ENCODE measurements at places on chromosomes 4 and X.
A peak's percentile ranks its signal among the peaks of the same experiment; 100 is the strongest.

GRCh38 chr4:14008494-14008893, 381.0 kb upstream of the BOD1L1 start:
- DNase-seq, result no peak

DNA sequence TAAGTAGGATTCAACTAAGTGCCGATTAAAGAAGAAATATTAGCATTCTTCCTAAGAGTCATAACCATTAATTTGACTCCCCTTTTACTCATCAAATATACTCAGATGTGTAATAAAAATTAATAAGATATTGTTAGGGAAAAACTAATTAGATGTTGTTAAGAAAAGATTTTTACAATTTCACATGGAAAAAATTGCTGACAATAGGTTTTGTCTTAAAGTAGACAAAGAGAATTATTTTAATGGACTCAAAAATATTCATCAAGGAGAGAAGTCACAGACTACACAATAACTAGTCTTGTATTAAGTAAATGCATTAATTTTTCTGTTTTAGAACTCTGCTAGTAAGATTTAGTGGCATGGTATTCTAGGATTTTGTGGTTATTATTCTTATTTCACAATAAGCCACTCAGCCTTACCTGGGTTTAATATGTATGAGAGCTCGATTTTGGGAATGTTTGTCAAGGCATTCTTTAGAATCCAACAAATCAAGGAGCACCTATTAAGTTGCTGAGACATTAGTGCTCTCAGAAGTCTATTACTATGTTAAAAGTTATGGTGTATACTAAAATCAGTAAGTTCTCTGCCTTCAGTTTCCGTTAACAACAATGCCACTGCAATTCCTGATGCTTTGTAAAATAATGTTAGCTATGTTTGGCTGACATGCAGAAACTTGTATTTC, 110.2 kb upstream of the UGT8 start:
- DNase-seq, result no peak

- DNase-seq, result no peak
These were observed 487 bp downstream of the TBCK start for GRCh38 chr4:106315476-106315967.

- no peak for DNase-seq
These were observed 104.1 kb downstream of the PHOX2B start for GRCh38 chr4:41644288-41644914.

DNA sequence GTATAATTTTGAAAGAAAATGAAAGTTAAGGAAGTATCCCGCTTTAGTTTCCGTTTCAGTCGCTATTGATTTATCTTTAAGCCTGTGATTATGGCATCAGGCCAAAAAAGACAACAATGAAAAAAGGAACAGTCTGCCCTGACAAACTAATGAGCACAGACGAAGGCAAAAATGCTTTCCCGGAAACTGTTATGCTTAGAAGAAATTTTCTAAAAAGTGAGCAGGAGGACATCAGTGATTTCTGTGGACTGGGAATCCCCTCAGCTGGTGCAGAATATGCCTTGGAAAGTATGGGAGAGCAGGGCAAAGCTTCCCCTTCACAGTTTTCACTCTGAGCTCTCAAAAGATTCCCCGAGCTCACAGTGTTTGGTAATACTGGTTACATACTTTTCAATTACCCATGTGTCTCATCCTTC, 5.1 kb upstream of the CXCL10 start:
- no peak for DNase-seq

GRCh38 chr4:133565379-133565778, 416.3 kb downstream of the PCDH10 start:
- no peak for DNase-seq

DNA sequence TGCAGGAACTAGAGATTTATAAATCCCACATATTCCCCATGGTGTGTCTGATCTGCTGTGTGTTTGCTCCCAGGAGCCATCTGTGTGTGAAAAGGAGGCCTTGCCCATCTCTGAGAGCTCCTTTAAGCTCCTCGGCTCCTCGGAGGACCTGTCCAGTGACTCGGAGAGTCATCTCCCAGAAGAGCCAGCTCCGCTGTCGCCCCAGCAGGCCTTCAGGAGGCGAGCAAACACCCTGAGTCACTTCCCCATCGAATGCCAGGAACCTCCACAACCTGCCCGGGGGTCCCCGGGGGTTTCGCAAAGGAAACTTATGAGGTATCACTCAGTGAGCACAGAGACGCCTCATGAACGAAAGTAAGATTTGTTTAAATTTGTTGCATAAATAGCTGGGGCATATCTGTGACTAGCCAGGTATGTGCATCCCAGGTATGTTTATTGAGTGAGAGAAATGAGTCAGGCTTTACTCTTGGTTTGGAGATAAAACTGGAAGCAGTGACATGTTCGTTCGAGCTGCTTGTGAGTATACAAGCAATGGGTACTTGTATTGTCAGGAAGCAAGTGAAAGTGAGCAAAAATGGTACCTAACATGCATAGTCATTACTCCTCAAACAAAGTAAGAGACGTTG, 89.5 kb downstream of the PTTG2 start:
- no peak for DNase-seq

DNA sequence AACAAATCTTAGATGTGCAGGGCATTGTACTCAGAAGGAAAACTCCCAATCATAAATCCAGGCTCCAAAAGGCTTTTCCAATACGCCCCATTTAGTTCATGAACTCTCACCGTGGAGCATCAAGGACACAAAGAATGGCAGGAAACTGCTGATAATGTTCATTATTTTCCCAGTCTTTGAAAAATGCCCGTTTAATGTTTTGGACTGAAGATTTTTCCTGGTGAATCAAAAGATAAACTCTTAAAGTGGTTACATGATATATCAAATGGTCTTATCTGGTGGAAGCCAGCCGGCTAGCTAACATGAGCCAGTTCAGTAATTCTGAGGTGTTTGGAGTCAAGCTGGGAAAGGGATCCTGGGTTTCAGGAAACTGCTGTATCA, 62.1 kb upstream of the AP1S2 start:
- no peak for DNase-seq

DNA sequence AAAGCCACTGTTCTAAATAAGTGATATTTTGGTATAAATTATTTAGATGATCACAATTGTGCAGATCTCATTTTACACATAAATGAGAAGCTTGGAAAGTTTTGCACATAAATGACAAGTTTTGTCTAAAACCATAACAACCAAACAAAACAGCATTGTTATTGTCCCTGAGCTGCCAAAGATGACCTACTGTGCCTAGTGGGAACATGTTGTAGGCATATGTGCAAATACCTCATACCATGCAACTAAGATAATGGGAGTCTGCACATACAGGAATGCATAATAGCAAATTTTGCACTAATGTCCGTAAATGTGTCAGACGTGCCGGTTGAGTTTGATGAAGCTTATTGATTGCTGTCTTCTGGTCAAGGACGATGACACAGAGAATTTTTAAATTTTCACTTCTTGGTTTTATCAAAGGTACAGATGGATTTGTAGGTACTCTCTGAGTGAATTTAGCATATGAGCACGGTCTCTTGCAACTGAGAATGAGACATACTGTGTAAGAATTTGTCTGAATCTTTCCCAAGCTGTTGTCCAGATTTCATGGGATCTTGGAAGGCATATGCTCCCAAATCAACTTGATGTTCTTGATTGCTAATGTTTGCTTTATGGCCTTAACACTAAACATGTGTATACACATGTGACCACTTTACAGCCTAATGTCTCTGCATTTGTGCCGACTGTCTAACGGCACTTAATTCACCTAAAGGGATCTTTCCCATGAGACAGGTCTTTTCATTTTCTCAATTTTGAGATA, 1133.5 kb downstream of the FAT4 start:
- no peak for DNase-seq

DNA sequence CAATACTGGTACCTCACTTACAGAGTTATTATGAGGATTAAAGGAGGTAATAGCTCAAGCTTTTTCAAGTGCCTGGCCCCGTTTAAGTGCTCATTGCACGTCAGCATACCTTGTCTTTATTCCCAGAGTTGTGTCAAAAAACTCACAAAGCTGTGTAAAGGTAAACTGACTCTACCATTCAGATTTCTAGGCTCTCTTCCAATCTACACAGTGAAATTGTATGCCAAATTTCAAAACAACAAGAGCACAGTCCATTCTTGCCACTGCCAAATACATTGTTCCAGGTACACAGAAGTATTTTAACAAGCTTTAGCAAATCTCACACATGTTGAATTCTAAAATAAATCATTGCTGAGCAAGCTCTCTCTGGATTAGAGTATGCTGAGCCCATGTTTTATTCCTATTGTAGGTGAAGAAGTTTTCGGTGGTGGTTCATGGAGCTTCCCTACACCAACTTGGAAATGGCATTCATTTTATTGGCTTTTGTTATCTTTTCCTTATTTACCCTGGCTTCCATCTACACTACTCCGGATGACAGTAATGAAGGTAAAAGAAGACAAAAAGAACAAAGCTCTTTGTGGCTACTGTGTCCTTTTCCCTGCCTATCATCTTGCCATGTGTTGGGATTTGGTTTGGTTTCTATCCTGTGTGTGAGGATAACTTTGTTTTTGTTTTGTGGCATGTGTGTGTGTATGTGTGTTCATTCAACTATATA, 16.2 kb downstream of the SMIM31 start:
- no peak for DNase-seq

DNA sequence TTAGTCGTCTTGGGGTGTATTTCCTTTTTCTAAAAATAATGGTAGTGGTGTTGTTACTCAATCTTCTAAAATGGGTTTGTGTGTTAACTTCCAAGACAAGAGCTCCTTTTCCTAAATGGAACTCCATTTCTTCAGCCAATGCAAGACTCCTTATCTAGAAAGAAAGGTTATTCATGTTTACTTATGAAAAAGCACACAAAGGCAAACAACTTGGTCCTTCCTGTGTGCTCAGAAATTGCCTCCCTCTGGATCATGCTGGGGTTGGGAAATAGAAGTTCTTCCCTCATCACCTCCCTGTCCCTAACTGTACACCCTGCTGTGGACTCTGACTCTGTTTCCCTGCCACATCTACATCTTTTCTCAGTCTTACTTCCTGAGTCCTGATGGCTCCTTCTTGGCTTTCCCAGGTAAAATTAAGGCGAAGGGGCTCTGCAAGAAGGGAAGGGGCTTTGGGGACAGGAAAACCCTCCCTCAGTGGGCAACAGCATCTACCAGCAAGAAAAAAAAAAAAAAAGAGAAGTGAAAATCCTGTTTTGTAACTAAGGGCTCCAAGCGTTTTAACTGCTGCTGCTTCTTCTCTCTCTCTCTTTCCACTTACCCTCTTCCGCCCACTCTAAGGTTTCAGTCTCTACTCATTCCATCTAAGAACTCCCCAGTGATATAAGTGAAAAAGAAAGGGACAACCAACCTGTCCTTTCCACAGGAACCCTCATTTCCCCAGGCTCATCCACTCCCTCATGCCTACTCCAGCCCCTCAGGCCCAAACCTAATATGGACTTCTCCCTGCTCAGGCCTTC, 19.8 kb upstream of the TASL start:
- no peak for DNase-seq

- DNase-seq, result no peak
These were observed 114.3 kb downstream of the ELOVL6 start for GRCh38 chr4:110084154-110084553.

GRCh38 chrX:155873188-155873587, 8.0 kb upstream of the VAMP7 start:
- DNase-seq, result no peak

GRCh38 chrX:153378607-153379006, 22.5 kb downstream of the PNMA6E start:
- DNase-seq, result no peak

GRCh38 chr4:19910861-19911525, 340.7 kb upstream of the SLIT2 start:
- DNase-seq, result no peak

- no peak for DNase-seq
These were observed 8.3 kb downstream of the IL21 start for GRCh38 chr4:122612540-122612939.

GRCh38 chrX:35773958-35774564, 24.1 kb upstream of the MAGEB16 start:
- DNase-seq, result no peak

DNA sequence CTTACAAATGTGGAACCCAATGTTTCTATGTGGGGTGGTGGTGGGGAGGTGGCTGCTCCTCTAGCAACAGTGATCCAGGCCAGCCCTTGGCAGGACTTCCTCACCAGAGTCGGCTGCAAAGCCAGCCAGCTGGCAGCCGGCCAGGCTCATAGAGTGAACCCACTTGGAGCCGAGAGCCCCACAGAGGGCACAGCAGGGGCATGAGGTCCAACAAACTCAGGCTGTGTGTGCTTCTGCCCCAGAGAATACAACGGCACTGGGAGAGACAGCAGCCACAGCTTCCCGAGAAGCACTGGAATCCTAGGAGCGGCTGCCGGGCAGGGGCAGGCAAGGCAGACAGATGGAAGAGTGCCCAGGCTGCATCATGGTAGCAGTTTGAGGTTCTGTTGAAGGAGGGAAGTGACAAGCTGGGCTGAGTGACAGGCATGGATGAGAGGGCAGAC, 23.5 kb upstream of the SOWAHD start:
- DNase-seq, result no peak

GRCh38 chr4:183834252-183834651, 70.9 kb upstream of the STOX2 start:
- DNase-seq, result no peak

GRCh38 chrX:101485212-101485949, at the start of gene ARMCX4:
ARMCX4 (plus strand) TSS chrX:101485456; CDS start chrX:101488590, 3,134 bp downstream.
- peak; percentile 0 for DNase-seq

DNA sequence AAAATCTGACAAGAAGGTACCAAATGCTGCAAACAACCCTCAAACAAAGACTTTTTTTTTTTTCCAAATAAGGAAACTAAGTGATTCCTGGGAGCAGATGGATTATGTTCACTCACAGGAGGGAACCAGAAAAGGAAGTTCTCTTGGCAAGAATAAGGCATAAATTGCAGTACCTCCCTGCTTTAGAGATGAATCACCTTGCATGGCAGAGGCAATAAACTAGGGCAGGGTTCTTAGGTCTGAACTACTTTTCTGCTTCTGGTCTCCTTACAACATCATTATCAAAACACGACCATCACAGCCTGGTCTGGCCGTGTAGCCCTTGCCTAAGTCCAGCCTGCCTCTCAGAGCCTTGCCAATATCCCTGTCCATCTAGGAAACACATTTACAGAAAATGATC, 6.3 kb downstream of the TMEM31 start:
- no peak for DNase-seq

- no peak for DNase-seq
These were observed 31.6 kb upstream of the PPARGC1A start for GRCh38 chr4:23921447-23921845.

DNA sequence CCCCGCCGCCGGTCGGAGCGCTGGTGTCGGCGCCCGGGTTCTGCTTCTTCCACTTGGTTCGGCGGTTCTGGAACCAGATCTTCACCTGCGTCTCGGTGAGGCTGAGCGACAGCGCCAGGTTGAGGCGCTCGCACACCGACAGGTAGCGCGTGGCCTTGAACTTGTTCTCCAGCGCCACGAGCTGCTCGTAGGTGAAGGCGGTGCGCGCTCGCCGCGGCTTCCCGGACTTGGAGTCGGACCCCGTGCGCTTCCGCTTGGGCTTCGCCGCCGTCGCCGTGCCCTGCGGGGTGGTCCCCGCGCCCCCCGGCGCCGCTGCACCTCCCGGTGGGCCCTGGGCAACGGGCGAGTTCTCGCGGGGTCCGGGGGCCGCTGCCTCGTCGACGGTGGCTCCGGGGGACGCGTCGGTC, 3.1 kb downstream of the NKX1-1 start:
- DNase-seq, result no peak

Measured in activated naive CD4-positive, alpha-beta T cell (primary cell).